ENCODE measurements at places on chromosomes 5 and 9. TPM values are rescaled to one million over a fixed set of nuclear protein-coding genes. Genes with fewer than 3 reads are reported as not detected.
A peak's percentile ranks its signal among the peaks of the same experiment; 100 is the strongest.

The LCN10 gene
- polyA plus RNA-seq = not detected

The PCDHB16 gene
- polyA plus RNA-seq = 0.05 TPM

The RETREG1 gene
- 1.7 TPM for polyA plus RNA-seq

- DNase-seq = peak; percentile 42
Measured at GRCh38 chr5:6448622-6449464, at the start of gene UBE2QL1. Gene UBE2QL1, plus strand, starts transcription at chr5:6448859. Its CDS starts 35 bp downstream, at chr5:6448894.
